Cardiac septum (tissue), 1 donor: ENCODE measurements at places on chromosomes 3 and 15. TPM values are rescaled to one million over a fixed set of nuclear protein-coding genes. Genes with fewer than 3 reads are reported as not detected.

The TGM4 gene
- not detected for total RNA-seq

The SCG3 gene
- not detected for total RNA-seq

The PDCD10 gene
- 42.2 TPM for total RNA-seq

The GOLGA6B gene
- total RNA-seq, result not detected

DNA sequence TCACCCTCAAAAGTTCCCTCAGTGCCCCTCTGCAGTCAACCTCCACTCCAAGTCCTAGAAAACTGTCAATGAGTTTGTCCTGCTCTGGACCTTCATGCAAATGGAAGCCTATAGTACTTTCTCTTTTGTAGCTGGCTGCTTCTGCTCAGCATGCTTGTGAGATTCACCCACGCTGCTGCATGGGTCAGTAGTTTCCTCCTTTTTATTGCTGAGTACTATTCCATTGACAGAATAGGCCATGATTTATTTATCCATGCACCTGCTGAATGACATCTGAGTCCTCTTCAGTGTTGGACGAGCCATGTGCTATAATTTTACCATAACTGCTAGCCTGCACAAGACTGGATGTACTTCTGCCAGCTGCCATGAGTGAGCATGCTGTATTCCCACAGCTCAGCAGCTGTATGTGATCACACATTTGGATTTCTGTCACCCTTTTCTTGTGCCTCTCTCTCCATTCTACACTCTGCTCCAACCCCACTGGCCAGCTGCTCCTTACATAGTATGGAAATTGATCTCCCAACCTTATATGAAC, 26.3 kb downstream of the CDCP1 start:
- DNase-seq, result no peak

DNA sequence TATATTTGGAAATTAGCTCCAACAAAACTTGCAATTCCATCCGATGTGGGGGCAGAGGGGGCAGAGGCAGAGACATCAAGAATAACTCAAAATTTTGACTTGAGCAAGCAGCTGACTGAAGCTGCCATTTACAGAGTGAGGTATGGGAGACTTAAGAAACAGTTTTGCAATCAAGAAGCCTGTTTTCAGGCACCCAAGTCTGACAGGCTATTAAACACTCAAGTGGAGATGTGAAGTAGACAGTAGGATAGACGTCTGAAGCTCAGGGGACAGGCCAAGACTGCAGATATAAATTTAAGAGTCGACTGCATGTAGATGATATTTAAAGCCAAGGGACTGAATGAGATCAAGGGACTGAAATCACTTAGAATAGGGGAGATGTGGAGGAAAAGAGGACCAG, 9.9 kb upstream of the SH3BP5 start:
- DNase-seq, result no peak

- no peak for DNase-seq
Observed at GRCh38 chr3:10702961-10703740, 112.9 kb upstream of the SLC6A11 start.

DNA sequence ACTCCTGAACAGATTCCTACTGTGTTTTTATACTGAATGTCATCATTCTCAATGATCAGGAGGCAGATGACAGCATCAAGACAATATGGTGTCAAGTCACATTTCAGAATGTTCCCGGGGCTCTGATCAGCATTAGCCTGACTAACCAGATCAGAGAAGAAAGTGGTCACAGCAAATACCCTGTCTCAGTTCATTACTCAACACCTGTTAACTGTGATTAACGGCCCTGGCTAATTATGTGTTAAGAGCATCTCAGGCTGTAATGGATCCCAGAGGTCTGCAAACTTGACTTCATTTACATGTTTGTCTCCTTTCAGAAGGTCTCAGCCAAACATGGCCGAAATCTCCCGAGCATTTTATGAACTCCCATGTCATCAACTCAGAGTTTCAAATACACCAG, 833.7 kb downstream of the FHIT start:
- DNase-seq, result no peak

DNA sequence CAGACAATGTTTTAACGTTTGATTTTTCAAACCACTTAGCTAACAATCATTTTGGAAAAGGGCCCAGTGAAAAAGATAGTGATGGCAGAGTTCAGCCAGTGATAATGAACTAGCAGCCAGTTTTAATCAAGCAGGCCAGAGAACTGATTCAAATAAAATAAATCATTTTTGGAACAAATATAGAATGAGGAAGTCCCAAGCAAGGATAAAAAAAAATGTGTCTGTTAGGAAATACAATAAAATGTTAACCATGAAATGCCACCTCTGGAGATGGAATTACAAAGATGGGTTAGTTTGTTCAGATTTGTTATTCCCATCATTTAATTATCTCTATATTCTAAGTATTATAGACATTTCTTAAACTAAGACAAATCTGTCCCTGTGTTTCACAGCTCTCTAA, 1.1 kb downstream of the HERC1 start:
- DNase-seq, result no peak

GRCh38 chr3:98945101-98945524, 43.6 kb upstream of the DCBLD2 start:
- no peak for DNase-seq

DNA sequence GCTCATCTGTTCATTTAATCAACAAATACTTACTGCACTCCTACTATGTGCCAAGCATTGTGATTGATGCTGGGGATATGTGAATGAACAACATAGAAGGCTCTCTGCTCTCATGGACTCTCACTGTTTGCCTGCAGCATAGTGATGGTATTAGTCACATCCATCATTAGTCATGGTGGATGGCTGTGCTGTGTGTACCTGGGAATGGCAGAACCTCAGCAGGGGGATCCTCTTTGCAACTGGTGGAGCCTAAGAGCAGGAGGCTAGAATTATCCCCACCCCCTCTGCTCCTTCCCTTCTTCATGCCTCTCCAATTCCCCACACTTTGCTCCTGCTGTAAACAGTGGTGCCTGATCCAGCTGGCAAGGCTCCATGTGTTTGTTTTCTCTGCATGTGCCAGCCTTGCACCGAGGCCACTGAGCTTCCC, 20.5 kb downstream of the BOC start:
- no peak for DNase-seq

DNA sequence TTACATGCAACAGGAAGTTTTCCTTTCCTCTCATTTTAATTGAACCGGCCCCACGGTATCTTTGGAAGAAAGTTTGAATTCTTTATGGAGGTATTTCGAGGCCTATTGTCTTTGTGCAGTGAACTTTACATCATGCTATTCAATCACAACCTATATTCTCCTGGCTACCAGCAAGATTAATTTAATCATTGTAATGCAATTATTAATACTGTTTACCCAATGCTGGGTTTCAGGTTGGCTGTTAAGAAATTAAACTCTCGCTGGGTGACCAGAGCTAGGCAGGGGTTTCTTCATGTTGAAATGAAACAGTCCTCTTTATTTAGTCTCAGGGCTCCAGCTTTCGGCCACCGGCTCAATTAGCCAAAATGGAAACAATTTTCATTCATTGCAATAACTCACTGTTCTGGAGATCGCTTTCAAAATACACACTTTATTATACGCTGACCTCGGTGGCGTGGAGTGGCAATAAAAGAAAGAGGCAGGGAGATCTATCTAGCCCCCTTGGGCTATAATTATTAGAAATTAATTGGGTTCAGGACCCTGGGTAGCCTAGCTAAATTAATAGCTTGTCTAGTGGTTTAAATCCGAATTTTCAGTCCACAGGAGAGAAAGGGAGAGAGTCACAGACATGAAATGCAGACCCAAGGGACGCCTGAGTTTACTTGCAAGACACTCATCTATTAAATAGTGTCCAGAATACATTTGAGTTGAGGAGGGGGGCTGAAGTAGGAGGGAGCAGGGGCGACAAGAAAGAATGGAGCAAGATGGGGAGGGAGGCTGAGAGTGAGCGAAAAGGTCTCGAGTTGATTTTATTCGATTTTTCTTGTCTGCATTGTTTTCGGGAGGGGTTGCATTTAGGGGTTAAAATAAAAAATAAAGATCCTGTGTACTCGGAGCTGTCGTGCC, 3.9 kb upstream of the MECOM start:
- no peak for DNase-seq

DNA sequence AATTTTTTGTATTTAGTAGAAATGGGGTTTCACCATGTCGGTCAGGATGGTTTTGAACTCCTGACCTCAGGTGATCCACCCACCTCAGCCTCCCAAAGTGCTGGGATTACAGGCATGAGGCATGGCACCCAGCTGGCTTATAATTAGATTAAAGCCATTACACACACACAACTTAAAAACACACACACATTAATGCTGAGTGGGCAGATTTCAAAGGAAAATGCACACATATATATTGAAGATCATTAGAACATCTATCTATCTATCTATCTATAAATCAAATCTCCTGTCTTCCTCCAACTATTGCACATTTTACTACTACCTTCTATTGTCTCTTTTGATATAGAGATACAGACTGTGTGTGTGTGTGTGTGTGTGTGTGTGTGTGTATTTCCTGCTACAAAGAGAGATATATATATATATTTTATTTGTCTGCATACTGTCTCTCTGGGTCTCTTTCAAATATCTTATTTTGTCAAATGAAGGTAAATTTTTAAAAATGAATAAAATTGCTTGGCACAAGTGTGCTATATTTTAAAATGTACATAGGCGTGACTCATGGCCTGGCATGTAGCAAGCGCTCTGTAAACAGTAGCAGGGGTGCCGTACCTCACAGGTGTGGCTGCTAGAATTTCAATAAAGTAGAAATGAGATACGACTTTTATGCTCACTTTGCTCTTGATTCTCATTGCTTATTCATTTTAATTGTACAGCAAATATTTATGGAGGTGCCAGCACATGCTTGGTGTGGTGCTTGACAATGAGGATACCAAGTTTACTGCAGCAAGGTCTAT, 655.8 kb downstream of the AGBL1 start:
- DNase-seq, result no peak

DNA sequence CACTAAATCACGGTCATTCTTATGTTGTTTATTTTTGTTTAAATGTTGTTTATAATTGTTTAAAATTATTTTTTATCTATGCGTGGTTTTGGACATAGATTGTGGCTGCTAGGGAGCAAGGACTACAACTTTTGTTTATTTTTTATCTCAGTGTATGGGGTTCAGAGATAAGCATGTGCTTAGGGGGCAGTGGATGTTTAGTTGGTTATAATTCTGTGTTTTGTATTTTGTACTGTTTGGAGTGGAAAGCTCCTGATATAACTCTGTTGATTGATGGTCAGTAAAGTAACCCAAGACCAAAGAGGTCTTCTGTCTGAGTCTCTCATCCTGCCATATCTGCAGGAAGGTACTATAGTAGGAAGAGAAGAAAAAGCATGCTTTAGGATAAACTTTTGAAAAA, 36.5 kb upstream of the NPHP3 start:
- DNase-seq, result no peak

GRCh38 chr3:180253283-180253682, 216.5 kb upstream of the PEX5L start:
- DNase-seq, result no peak

- peak; percentile 86 for DNase-seq
Observed at GRCh38 chr15:86916671-86917360, 837.1 kb downstream of the AGBL1 start.
